ENCODE measurements at places on chromosomes 1 and 21. TPM values are rescaled to one million over a fixed set of nuclear protein-coding genes. Genes with fewer than 3 reads are reported as not detected.

The FAM131C gene
- 1.0 TPM for polyA plus RNA-seq

The PALMD gene
- polyA plus RNA-seq, result 2.3 TPM

The FABP3 gene
- 91.7 TPM for polyA plus RNA-seq

The DNAI4 gene
- 16.6 TPM for polyA plus RNA-seq

The LMX1A gene
- not detected for polyA plus RNA-seq

The KMO gene
- 24.4 TPM for polyA plus RNA-seq

The SETD4 gene
- polyA plus RNA-seq, result 43.3 TPM

The RNU1-3 gene
- not detected for polyA plus RNA-seq

DNA sequence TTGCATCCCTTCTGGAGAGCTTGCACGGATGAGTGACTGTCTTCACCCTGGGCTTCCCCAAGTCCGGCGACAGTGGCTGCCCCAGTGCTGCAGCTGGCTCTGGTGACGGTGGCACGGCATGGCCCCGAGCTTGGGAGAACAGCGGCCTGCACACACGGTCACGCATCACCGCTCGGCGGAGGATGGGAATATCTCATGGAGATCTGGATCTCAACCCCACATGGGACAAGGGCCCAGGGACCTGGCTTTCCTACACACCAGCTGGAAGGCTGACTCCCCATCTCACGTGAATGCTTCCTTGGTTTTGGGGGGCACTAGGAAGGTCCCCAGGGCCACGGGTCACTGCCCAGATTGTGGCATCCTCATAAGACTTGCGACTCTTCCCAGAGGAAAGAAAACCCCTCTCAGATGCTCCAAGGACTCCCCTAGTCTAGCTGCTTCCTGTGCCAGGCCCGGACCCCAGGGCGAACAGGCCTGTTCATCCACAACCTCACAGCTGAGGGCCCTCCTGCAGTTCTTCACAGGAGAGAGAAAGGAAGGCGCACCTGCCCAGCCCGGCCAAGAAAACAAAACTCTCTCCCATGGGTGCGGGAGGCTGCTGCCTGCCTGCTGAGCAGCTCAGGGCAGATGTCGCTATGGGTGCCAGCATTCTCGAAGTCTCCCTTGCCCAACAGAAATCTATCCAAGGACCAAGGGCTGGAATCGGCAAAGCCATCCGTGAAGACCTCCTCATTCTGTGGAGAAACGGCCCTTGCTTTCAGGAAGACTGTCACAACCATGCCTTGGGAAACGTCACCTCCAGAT lies 9.9 kb downstream of the CFAP410 start:
- no peak for DNase-seq

- no peak for DNase-seq
Measured at GRCh38 chr1:67290236-67290635, 17.4 kb upstream of the IL12RB2 start.

- DNase-seq, result peak; percentile 95
Measured at GRCh38 chr1:161201836-161202712, at the start of gene NDUFS2. Gene NDUFS2 (plus strand): TSS chr1:161202367. CDS start chr1:161202386, 19 bp downstream.

DNA sequence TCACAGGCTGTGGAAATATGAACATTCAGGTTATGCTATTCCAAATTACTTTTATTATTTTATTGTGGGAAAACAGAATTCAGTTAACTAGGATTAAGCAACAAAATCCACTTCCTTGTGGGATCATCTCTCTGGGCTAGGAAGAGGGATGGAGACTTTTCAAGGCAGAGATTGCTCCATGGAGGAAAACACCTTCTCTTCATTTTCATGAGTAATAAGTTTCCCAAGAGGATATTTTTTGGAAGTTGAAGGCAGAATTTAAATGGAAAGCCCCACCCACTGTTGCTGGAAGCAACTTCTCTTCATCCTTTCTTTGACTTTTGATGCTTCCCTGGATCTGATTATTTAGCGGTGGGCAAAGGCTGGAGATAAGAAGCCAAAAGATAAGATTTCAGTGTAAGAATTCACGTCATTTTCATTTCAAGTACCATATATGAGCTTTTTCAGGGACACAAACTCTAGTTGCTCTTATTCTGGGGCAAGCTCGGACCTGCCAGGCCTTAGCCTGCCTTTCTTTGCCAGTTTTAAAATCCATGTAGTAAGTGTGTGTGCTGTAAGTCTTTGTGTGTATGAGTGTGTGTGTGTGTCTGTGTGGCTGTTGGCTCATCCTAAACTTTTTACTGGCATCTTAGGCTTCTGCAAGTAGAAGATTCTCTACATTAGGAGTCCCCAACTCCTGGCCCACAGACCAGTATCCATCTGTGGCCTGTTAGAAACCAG lies 11.7 kb upstream of the IL24 start:
- no peak for DNase-seq

DNA sequence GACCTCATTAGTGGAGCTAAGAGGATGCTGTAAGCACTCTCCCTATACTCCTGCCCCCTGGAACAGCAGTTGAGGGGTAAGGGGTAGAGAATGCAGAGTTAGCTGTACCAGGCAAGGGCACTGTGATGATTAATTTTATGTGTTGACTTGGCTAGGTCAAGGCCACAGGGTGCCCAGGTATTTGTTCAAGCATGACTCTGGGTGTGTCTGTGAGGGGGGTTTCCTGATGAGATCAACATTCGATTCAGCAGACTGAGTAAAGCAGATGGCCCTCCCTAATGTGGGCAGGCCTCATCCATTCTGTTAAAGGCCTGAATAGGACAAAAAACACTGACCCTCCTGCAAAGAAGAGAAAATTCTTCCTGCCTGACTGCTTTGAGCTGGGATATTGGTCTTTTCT lies 110.8 kb downstream of the KCND3 start:
- DNase-seq, result no peak

DNA sequence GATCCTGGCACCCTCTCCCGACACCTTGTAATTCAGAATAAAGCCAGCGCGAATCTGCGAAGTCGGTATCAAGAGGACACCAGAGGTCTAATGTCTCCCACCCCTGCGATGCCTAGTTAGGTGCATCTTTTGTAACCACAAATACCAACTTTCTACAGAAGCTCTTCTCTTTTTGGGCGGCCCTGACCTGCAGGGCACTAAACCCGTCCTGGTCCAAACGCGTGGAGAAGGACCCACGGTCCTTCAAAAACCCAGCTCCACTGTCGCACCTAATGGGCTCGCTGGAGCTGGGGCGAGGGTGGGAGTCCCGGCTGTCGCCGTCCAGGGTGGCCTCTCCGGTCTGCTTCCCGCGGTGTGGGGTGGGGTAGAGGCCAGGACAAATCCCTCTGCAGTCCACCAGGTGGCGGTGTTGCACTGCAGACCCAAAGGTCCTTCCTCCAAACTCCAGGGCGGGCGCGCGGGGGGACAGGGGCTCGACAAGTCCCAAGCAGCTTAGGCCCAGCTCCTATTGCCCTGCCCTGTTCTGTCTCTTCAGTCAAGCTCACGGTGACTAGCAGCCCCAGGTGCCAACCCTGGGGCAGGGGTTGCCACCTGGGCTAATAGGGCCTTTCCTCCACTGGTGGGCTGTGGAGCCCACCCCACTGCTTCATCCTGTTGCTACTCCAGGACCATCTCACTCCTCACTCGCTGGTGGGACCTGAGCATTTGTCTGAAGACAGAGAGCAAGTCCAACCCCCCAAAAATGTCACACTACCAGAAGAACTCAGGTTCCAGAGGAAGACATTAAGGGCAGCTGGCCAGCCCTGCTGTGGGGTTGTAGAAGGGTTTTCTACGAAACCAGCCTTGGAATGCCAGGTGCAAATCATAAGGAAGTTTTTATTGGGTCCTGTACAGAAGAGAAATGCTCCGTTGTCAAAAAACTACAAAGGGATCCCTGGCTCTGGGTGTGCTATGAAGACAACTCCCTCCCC lies 2.8 kb downstream of the HES3 start:
- DNase-seq, result no peak

GRCh38 chr1:32470991-32471694 lies 6.3 kb downstream of the ZBTB8B start:
- no peak for DNase-seq

GRCh38 chr1:181347495-181348390 lies 135.6 kb upstream of the CACNA1E start:
- no peak for DNase-seq

DNA sequence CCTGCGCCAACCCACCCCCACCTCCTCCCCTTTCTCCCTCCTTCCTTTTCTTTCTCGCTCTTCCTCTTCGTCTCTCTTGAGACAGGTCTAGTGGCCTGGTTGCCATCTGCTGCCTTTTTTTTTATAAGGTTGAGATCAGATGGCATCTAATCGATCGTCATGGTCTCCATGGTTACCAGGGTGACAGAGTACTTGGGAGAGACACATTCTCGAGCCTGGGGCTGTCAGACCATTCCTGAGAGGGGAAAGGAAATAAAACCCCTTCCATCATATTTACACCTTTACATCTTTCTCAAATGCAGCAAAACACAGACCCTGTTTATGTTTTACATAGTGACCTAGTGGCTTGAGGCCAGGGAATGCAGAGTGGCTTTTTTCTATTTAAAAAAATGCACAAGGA lies 53.5 kb upstream of the SLC22A15 start:
- no peak for DNase-seq

DNA sequence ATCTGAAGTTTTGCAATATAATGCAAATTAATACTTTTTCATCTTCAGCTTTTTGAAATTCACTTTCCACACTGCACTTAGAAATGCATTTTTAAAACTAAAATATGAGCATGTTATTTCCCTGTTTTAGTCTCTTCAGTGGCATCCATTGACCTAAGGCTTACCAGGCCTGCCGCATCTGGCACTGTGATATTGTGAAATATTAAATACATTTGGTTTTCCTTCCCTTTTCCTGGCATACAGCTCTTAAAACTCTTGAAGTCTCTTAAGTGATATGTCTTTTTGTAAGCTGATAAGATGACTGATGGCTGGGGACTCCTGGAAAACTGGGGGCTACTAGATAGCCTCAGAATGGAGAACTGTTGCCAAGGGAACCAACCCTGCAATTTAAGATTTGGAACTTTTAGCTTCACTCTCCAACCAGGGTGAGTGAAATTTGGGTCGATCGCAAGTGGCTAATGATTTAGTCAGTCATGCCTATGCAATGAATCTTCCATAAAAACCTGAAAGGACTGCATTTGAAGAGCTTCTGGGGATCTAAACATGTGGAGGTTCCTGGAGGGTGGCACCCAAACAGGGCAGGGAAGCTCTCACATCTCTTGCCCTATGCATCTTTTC lies 75.5 kb upstream of the PDC start:
- no peak for DNase-seq

- DNase-seq, result no peak
Measured at GRCh38 chr21:31351438-31351837, 7.4 kb upstream of the TIAM1 start.

GRCh38 chr21:35333831-35334618 lies 284.9 kb upstream of the RUNX1 start:
- no peak for DNase-seq

- no peak for DNase-seq
Measured at GRCh38 chr1:6889875-6890480, 104.7 kb downstream of the CAMTA1 start.

DNA sequence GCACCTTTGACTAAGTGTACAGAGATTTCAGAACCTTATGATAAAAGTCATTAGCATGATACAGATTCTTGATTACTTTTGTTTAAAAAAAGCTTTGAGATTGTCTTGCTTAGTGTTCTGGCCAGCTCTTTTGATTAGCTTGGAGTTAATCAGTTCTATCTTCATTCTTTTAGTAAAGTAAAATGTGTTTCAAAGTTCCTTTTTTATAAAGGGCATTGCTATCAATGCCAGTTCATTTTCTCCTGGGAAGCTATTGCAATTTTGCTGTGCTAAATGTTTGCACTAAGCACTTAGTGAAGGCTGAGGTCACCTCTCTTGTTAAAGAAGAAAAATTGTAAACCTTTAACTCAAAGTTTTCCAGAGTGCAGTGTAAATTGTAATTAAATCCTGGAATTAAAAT lies 946.7 kb upstream of the TMPRSS15 start:
- no peak for DNase-seq

- no peak for DNase-seq
Measured at GRCh38 chr1:201408176-201408833, 9.2 kb upstream of the LAD1 start.

DNA sequence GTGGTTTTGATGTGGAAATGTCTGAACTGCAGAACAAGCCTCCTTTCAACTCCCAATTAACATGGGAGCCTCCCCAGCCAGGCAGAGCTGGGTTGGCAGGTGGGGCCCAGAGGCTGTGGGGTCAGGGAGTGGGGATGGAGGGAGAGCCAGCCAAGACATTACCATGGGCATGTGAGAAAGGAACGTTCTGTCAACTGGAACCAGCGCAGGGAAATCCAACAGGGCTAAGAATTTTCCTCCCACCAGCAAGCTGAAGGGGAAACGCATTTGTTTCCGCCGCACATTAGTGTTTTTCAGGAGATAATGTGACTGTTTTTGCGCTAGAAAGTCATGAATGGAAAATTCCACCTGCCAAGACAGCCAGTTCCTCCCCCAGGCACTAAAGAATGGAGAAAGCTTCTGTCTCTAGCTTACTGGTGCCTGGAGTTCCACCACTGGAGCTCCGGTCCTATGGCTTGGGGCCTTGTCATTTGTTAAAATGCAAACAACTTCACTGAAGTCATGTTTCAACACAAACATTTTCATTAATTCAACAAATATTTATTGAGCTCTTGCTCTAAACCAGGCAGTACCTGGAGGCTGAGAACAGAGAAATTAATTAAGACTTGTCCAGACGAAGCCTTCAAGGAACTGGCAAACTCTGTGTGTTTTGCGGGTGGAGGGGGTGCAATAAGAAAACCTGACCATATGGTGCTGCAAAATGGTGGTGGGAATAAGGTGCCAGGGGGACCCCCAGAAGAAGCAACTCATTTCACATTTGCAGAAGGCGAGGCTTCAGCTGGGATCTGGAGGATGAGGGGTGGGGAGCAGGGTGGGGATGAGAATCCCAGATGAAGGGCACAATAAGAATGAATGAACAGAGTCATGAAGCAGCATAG lies 305.1 kb downstream of the MATN1 start:
- DNase-seq, result no peak

DNA sequence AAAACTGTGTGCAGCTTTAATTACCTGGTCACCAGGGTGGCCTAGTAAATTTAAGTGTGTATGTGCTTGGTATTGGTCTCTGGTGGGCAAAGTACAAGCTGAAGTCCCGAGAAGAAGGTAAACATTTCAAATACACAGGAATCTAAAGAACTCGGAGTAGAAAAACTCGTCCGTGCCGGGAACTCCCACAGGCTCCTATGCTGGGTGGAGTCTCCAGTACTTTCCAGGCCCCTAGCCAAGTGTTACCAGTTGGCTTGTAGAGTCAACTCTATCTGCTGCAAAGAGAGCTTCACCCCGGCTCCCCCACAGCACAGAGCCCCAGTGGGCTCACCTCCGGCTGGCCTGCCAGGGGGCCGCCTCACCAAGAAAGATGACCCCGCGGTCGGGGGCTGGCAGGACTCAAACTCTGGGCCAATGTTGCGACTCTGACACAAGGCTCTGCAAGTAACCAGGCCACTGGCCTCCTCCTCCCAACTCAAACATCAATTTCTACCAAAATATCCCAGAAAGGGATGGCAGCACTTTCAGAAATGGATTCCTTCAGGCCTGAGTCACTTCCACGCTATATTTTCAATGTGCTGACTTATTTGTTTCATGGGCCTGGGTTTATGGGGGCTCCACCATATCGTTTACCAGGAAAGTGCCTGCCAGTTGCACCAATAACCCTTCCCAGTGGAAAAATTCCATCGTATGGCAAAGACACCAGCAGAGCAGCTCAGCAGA lies 73.9 kb downstream of the SLC66A1 start:
- DNase-seq, result no peak

Measured in left renal cortex interstitium (tissue), 4 donors.